ENCODE measurements at places on chromosomes 2 and 18. TPM values are rescaled to one million over a fixed set of nuclear protein-coding genes. Genes with fewer than 3 reads are reported as not detected.

Gene ZNF514
- 10.7 TPM for total RNA-seq

Gene MC4R
- not detected for total RNA-seq

Gene GPR55
- total RNA-seq: not detected

Gene AKAIN1
- not detected for total RNA-seq

Gene KIF1A
- 0.11 TPM for total RNA-seq

Gene SERPINB5
- not detected for total RNA-seq

Gene EPHA4
- 51.2 TPM for total RNA-seq

Gene CAPN13
- not detected for total RNA-seq

Gene GALNT14
- not detected for total RNA-seq

Gene SCN7A
- total RNA-seq: 2.9 TPM

Gene CTNNA2
- total RNA-seq: not detected

Gene ACMSD
- total RNA-seq: not detected

Gene GALR1
- not detected for total RNA-seq

Gene ZSWIM2
- total RNA-seq: not detected

Gene MBD2
- 111 TPM for total RNA-seq

Gene NABP1
- 38.5 TPM for total RNA-seq

Gene FAM124B
- total RNA-seq: 13.3 TPM

Gene PTPRN
- not detected for total RNA-seq

Gene ITGB6
- not detected for total RNA-seq

Gene VWC2L
- not detected for total RNA-seq

Gene LMAN2L
- 9.5 TPM for total RNA-seq

Gene CRYGC
- total RNA-seq: not detected

Gene MROH2A
- total RNA-seq: not detected

Gene HOXD9
- not detected for total RNA-seq

Gene UGT1A5
- not detected for total RNA-seq

Gene RAPH1
- total RNA-seq: 49.8 TPM

Gene CDK15
- total RNA-seq: 1.5 TPM

Gene SMIM21
- not detected for total RNA-seq

Gene COLEC12
- 9.5 TPM for total RNA-seq

Gene ACKR3
- total RNA-seq: 75.6 TPM

Gene MAP3K19
- not detected for total RNA-seq

Gene PRSS56
- total RNA-seq: not detected

Gene DRC1
- not detected for total RNA-seq
